Stimulated activated CD4-positive, alpha-beta T cell treated with anti-CD3 and anti-CD28 coated beads, Interleukin-1b, Interleukin-23, amount 100 ng/mL, for 1 hour (primary cell): ENCODE measurements at places on chromosomes 5 and 9.

- DNase-seq: no peak
Observed at GRCh38 chr5:67245259-67245846, 48.8 kb upstream of the CD180 start.

DNA sequence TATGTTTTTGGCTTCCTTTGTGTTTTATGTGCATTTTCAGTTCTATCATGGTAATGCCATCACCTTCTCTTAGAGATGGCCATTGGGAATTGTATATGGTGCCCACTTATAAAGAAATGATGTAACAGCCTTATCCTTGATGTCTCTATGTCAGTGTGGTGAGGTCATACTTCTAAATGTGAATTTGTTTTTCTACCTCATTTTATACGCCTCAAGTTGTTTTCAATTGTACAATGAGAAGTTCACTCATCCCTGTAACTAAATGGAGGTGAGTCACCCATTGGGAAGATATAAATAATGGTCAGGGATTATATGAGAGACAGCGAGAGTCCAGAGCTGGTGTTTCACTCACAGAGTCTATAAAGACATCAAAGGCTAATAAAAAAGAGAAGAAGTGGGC is 402.4 kb downstream of the AGTPBP1 start:
- no peak for DNase-seq

GRCh38 chr5:69265931-69266330 is 31.2 kb downstream of the CDK7 start:
- no peak for DNase-seq

DNA sequence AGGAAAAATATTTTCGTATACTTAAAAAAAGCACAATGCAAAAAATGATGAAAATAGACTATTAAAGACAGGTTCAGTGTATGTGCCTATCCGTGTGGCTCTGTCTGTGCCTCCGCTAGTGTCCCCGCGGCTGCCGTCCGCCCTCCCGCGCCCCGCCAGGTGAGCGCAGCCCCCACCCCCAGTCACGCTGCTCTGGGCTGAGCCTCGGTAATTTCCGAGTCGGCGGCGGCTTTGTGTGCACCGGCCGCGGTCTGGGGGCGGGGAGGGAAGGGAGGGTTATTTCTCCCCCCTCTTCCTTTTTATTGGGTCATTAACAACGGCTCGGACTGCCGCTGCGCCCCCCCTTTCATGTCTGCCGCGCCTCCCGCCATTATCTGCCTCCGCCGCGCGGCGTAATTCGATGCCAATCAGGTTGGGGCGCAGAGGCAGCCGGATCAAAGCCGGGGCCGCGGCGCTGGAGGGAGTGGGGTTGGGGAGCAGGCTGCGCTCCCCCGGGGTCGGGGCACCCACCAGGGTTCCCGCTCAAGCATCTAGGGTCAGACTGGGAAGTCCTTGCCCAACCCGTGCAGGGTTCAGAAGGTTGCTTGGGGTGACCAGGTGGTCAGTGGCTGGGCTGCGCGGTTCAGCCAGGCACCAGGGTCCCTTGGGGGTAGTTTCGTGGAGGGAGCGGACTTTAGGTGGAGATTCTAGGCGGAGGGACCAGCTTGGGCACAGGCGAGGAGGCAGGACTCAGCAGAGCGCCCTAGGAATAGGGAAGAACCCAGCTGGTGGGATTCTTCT is 39.5 kb upstream of the PSD2 start:
- DNase-seq: no peak

- DNase-seq: no peak
Observed at GRCh38 chr9:113564498-113565237, 101.1 kb downstream of the RGS3 start.

DNA sequence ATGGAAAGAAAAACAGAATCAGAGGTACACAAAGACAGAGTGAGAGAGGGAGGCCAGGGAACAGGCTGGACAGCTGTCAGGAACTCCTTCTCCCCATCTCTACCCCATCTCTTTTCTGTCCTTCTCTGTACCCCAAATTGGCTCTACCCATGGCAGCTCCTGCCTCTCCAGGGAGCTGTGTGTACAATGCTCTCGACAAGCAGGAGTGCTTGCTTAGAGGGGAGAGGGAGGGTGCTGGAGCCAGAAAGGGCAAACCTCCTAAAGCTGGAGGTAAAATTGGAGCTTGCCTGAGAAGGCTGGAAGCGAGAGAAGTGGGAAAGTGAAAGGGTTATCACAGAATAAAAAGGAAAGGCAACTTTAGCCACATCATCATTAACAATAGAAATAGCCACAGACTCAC is 6.4 kb downstream of the TPM2 start:
- DNase-seq: no peak

DNA sequence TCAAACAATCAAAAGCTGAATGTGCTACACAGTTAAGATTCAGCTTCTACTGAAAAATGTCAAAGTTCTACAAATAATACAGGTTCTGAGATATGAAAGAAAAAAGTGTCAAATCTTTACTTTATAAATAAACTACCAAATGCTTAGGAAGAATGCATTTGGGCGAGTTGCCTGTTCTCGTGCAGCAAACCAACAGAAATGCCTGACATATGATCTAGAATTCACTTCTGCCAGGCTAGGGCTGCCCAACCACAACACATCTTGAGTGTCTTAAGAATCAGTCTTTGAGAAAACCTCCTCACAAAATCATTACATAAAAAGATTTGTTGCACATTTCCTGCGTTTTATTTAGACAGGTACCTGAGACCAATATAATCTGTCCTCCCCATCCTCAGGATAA is 42.2 kb downstream of the ANKH start:
- DNase-seq: no peak

DNA sequence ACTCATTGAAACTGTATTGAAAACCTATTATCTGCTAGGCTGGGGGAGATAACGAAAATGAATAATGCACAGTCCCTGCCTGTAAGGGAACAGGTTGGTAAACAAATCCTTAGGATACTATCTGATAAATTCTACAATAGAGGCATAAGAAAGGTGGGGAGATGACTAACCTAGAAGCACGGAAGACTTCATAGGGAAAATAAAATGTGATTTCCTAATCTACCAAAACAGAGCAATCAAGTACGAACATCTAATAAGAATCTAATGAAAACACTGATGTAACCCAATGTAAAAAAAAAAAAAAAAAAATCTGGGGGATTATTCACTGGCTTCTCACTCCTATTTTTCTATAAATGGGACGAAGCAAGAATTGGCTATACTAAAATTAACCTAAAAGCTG is 124.4 kb downstream of the SLF1 start:
- no peak for DNase-seq

DNA sequence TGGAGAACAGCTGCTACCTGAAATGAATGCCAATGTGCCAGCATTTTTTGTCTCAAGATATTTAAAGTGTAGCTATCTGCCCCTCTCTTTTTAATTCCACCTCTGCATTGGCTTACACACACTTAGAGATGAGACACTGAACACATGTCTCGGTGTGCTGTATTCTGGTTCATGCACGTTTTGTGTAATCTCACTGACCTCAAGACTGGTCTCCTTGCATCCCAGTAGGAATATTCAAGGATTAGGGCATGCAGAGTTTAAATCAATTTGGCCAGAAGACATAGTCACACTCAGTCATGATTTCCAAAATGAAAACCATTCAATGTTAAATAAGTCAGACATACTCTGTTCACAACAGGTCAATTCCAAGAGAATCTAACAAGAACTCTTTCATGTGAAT is 561.8 kb upstream of the TUSC1 start:
- DNase-seq: no peak

GRCh38 chr9:33737811-33738606 is 57.4 kb upstream of the PRSS3 start:
- no peak for DNase-seq

GRCh38 chr9:127155314-127155960 is 33.0 kb upstream of the ANGPTL2 start:
- DNase-seq: no peak

- DNase-seq: no peak
Observed at GRCh38 chr9:21611891-21612290, 129.8 kb upstream of the IFNE start.

DNA sequence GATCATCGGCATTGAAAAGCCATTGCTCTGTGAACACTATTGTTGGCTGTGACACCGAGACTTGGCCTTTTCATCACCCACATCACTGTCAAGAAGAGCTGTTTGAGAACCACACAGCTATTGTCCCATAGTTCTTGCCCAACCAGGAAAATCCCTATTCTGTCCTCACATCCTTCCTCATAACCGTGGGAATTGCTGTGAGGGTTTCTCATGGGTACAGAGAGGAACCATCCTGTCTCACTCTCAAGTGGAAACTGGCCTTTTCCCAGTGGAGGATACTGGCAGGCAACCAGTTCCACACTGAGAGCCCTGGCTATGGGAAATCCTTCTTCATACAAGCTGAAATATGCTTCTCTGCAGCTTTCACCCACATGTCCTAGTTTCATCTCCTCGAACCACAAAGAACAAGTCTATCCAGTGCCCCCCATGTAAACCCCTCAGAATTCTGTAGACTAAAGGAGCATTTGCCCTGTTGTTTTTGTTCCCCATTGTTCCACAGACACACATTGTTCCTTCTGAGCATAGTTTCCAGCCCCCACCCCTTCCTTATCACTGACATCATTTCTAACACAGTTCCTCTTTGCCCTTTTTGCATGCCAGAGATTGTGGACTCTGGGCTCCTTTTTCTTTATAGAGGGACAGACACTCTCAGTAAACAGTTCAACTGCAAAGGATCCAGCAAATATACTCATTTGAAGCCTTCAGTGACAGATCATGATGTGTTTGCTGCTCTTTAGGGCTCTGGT is 57.8 kb upstream of the C5orf46 start:
- DNase-seq: no peak

DNA sequence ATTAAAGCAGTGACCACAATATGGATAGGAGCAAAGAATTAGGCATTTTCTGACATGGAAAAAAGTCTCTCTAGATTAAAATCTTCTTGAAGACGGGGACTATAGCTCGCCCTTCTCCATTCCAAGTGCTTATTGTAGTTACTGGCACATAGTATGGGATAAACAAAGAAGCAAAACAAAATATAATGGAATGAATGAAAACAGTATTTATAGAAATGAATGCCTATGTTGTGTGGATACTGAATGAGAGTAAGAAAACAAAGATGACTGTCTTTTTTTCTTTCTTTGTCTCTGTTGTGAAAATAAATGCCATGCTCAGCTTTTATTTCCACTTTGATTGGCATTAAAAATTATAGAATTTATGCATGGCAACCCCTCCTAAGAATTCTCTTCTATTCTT is 1414.3 kb upstream of the ACO1 start:
- DNase-seq: no peak

DNA sequence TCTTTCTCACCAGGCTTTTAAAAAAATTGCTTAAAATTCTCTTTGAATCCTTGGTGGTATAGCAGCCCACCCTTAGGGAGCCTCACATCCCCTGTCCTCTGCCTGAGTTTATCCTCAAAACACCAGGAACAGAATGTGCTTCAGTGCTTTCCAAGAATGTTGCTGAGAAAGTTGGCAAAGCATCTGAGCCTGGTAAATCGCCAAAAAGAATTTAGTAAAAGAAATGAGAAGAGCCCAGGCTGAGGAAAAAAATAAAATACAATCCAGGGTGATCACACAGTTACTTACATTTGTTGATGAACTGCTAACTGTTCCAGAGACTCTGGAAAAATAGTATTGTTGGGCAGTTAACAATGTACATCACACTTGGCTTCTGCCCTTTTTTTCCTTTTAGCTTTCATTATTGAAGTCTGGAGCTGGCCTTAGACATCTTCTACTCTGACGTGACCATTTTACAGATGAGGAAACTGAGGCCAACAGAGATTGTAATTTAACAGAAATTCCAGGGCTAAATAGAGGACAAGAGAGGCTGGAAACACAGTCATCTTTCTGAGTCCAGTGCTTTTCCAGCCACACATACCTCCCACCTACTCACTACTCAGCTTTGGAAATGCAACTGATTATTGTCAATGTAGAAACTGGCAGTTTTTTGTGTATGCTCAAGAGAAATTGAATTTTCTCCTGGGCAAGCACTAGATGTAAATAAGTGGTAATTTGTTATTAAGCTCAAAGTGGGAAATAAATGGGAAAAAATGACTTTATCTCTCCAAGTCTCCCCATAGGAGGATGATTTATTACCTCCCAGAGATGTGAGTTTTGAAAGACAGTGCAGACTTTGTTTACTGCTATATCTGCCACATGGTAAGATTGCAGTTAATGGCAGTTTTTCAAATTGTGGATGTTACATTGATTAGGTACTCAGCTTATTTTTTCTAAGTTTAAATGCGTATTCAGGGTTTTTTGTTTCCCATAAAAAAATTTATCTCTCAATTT is 86.7 kb upstream of the ALDH1A1 start:
- no peak for DNase-seq

GRCh38 chr9:96686638-96687335 is 31.7 kb upstream of the PRXL2C start:
- peak; percentile 31 for DNase-seq

- no peak for DNase-seq
Observed at GRCh38 chr9:24901319-24901718, 355.6 kb upstream of the IZUMO3 start.

- no peak for DNase-seq
Observed at GRCh38 chr5:29185558-29185957, 2007.9 kb upstream of the CDH6 start.

- DNase-seq: no peak
Observed at GRCh38 chr9:136624184-136624951, 38.3 kb upstream of the EGFL7 start.

DNA sequence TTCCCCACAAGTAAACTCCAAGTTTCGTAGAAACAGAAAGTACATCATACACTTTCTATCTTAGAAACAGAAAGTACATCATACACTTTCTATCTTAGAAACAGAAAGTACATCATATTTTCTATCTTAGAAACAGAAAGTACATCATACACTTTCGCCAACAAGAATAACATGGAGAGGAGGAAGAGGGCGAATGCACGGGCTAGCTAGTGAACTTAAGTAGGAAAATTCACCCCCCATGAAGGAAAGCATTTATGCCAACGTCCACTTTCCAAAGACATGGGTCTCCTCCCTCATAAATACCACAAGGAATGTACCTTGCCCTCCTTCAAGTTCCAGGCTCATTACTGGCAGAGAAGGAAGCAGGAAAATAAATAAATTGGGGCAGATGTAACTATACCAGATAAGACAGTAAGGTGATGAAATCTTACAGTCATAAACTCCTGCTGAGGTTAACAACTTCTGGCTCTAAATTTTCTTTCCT is 64.7 kb downstream of the FRMD3 start:
- no peak for DNase-seq

GRCh38 chr5:8233479-8233878 is 364.5 kb downstream of the MTRR start:
- no peak for DNase-seq

DNA sequence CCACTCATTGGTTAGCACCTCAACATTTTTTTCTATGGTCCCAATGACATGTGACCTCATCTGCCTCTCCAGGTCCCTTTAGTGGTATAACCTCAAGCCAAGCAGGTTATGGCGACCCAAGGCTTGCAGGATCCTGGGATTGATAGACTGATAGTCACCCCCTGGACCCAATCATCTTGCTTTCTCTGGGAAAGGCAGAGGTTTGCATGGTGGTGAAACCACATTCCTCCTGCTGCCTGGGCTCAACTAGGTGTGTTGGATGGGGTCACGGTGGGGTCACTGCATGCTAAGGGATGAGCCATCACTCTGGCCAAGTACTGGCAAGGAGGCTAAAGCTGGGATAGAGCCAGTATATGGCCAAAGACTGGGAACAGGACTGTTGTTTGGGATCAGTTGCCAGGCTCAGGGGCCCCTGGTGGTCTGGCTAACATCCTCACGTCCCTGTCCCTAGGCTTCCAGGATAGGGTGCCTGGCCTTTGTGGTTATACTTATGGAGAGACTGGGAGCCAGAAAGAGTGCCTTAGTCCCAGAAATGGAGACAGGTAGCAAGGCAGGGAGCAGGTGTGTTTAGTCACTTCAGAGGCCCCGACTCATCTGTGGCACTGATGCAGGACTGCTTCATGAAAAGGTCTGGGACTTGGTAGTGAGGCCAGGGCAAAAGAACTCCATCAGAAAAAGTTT is 4.6 kb upstream of the SMIM32 start:
- no peak for DNase-seq
